Activated CD4-positive, alpha-beta T cell treated with anti-CD3 and anti-CD28 coated beads, Interleukin-2, amount 10 ng/mL, durations not matched to agents 24 days and 14 days (primary cell): ENCODE measurements at places on chromosomes 11 and 22. TPM values are rescaled to one million over a fixed set of nuclear protein-coding genes. Genes with fewer than 3 reads are reported as not detected.

CCDC73 gene
- not detected in 2 replicates for total RNA-seq

DNA sequence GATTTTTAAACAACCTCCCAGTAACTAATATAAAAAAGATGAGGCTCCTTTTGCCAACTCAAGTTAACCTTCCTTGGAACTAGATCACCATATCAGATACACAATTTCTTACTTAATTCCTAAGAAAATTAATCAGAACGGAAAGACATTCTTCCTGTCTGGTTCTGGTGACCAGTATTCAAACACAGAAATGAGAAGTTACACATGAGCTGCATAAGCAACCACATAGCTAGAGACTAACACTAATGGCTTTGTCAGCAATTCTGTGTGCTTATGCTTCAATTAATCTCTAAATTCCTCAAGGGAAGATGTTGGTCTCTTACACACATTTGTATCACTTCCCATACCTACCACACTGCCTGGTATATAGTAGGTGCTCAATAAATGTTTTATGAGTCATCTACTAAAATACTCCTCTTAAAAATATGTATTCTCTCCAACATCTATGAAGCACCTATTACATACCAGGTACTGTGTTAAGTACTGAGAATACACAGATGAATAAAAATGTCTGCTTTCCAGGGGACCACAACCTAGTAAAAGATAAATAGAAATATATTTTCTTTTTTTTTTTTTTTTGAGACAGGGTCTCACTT lies 54.5 kb downstream of the GAB2 start:
- DNase-seq: no peak

DNA sequence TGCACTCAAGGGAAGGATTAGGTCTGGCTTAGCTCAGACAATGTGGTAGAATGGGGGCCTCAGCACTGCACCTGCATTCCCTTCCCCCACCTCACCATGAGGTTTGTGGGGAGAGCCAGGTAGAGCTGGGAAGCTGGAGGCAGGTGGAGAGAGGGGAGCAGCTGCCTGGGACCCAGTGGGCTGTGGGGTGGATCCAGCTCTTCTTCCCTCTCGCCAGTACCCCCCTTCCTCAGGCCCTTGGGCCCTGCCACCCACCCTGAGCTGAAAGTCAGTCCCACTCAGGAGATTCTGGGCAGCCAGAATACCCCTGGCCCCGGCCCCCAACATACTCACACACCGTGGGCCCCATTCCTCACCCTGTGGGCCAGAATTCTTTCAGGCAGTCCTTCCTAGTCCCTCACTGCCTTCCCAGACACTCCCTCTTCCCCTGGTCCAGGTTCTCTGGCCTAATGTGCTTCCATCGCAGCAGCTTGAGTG lies 3.1 kb upstream of the POLD4 start:
- no peak for DNase-seq

GRCh38 chr11:64851831-64852351 lies 7.4 kb upstream of the CDC42BPG start:
- no peak for DNase-seq

- no peak for DNase-seq
These were observed 22.6 kb downstream of the TPBGL start for GRCh38 chr11:75262961-75263852.

PDGFB gene
- total RNA-seq: 2.2 and 2.3 TPM in 2 replicates

PAAF1 gene
- total RNA-seq: 26.7 and 28.6 TPM in 2 replicates

DNA sequence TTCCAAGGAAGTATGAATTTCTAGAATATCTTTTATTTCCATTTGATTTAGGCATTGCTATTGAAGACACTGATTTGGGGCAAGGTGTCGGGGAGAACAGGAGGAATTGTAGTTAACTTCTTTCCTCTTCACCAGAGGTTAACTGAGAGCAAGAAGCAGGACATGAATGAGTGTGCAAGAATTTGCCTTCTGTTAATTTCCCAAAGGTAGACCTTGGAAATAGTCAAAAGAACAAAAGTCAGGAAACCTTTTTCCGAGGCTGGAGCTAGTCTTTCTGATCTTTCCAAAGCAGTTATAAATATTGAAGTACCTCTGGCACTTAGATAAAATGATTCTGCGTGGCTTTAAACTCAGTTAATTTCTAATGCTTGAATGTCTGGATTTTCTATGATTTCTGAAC lies 66.9 kb downstream of the MTMR3 start:
- DNase-seq: no peak

GRCh38 chr11:126607776-126608541 lies 252.5 kb downstream of the ST3GAL4 start:
- no peak for DNase-seq

DNA sequence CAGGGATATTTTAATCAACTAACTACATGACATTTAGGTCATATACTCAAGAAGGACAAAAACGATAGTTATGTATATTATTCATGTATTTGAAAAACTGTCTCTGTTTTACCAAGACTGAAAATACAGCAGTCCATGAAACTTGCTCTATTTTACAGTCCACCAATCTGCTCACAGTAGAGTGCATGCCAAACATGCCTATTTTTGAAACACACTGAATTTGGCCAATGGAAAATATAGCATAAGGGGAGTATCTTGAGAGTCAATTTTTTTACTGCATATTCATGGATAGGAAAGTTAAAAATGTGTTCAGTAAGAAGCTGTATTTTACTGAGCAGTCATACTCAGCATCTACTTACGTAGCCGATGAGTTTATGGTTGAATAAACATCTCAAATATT lies 621.2 kb upstream of the CHORDC1 start:
- DNase-seq: no peak

PTPRJ gene
- total RNA-seq: 51.3 and 52.2 TPM in 2 replicates

PLEKHB1 gene
- total RNA-seq: 1.0 and 1.5 TPM in 2 replicates

GRCh38 chr11:134412203-134413042 lies at the start of gene B3GAT1:
TSS of gene B3GAT1 (minus strand) at chr11:134412242. CDS start at chr11:134387659, 24,583 bp downstream.
- peak; percentile 71 for DNase-seq

DNA sequence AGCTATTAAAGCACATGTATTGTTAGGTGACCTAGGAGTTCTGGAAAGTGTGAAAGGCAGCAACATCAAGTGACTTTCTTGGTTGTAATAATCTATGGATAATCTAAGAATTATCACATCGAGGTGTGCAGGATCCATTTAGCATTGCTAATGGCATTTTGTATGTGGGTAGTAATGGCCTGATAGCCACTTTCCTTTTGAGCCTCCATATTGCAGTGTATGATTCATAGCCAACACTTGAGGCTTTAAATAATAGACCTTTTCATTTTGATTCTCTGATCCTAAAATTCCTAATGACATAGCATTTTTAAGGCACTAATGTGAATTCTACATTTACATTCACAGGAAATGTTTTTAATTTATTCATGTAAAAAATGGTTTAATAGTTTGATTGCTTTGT lies 759.4 kb downstream of the NELL1 start:
- DNase-seq: no peak

FOSL1 gene
- 32.1 and 32.9 TPM in 2 replicates for total RNA-seq

DNA sequence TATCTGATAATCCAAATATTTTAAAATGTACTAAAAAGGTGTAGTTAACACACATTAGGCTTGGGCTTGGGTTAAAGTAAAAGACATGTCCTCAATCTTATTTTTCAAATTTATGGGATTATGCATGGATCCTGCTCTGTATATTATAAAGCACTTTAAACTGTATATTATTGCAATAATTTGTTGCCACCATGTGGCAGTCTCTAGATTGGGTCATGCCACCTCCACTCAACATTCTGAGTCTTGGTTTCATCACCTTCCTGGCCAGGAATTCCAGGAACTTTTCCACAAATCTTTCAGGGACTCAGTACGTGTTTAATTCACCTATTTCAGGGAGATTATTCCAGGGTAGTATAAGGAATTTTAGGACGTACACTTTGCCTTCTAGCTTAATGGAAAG lies 695.5 kb downstream of the FAM181B start:
- DNase-seq: no peak

GRCh38 chr11:119374632-119375336 lies 6.7 kb downstream of the USP2 start:
- DNase-seq: no peak

DNA sequence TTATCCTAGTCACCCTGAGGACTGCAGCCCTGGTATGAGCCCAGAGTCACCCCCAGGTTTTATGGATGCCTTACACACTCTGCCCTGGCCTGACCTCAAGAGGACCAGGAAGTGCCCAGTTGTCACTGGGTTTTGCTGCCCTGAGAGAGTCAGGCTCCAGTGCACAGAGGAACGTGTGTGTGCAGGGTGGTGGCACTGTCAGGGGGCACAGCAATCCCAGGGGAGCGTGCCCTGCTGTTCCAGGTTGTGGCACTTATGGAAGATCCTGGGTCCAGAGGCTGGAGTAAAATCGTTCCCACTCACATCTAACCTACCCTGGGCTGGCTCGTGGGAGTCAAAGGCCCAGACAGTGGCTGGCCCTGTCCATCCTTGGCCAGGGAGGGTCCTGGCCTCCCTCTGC lies 7.6 kb downstream of the APOBEC3A start:
- no peak for DNase-seq

TKFC gene
- total RNA-seq: 81.7 and 84.7 TPM in 2 replicates

- no peak for DNase-seq
These were observed 49.8 kb downstream of the OSBPL5 start for GRCh38 chr11:3115321-3115720.

GRCh38 chr11:6062691-6063358 lies 32.3 kb upstream of the OR56A1 start:
- no peak for DNase-seq

TAGLN gene
- total RNA-seq: 2.7 and 3.8 TPM in 2 replicates

DNA sequence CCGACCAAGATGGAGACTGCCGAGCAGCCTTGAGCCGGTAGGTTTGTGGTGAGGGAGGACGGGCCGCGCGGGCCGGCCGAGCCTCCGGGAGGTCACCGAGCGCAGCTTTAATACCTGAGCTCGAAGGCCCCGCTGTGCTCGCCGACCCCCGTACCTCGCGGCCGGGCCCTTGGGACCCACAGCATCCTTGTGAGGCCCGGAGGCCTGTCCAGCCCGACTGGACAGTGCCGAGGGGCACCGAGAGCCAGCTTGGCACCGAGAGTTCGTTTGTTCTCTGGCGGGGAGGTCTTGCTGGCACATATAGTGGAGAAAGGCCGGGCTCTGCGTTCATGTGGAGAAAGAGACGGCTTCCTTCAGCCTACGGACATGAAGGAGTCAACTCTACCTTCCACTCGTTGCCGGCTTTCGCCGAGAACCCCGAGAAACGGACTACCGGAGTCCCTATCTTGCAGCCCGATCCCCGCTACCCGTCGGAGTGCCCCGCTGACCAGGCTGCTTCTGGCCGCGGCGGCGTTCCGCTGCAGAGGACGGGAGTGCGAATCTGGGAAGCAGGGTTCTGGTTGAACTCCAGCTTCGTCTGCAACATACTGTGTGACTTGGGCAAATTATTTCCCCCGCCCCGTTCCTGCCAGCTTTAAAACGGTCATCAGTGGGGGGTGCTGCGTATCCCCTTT lies 349 bp downstream of the TSSC4 start:
- DNase-seq: no peak

GRCh38 chr22:40310768-40311120 lies 35.6 kb upstream of the ADSL start:
- DNase-seq: no peak

DNA sequence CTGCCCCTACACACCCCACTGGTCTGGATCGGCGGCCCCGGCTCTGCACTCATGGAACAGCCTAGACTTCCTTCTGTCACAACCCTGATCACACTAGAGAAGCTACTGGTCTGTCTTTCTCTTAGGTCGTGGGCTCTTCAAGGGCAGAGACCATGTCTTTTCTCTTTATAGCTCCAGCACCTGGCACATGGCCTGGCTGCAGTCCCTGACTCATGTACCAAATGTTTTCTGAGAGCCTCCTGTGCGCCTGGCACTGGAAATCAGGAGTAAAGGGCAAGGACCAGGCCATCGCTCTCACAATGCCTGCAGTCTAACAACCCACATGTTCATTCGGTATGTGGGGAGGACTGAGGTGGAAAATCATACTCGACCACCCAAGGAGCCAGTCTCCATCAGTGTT lies 7.5 kb downstream of the ASCC2 start:
- no peak for DNase-seq

CRYBB3 gene
- 0.49 TPM in 1 of 2 replicates, not detected in the other for total RNA-seq

DNA sequence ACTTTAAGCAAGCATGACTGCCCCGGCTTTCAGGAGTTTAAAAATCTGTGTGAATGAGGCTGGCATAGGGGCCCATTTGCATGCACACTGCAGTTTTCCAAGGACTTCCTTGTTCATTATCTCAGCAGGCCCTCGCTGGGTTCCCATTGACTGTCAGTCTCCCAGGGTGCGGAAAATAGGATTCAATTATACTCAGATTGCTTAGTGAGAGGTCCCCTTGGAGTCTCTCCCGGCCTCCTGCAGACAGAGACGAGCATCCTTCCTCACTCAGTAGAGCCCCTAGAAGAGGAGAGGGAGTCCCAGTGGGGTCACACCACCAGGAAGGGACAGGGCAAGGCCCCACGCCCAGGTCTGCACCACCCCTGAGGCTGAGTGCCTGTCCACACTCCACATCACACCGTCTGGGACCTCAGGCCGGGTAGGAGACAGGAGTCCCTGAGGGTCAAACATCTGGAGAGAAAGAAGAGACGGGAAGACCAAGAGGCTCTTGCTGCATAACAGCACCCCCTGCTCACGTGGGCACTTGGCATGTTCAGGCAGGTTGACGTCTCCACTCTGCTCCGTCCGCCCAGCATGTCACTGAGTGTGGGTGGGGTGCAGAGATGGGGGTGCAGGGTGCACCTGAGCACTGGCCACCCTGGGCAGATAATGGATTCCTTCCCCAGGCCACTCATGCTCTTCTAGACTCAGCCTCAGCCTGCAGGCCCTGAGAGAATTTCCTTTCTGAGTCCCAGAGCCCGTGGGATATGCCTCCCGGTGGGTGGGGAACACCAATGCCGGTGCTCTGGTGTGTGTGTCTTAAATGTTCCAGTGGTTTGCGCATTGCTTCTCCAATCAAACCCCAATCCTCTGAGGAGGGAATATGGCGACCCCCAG lies 58.8 kb downstream of the MCM5 start:
- DNase-seq: no peak

- DNase-seq: no peak
These were observed 61.3 kb upstream of the NARS2 start for GRCh38 chr11:78635814-78636506.

DNA sequence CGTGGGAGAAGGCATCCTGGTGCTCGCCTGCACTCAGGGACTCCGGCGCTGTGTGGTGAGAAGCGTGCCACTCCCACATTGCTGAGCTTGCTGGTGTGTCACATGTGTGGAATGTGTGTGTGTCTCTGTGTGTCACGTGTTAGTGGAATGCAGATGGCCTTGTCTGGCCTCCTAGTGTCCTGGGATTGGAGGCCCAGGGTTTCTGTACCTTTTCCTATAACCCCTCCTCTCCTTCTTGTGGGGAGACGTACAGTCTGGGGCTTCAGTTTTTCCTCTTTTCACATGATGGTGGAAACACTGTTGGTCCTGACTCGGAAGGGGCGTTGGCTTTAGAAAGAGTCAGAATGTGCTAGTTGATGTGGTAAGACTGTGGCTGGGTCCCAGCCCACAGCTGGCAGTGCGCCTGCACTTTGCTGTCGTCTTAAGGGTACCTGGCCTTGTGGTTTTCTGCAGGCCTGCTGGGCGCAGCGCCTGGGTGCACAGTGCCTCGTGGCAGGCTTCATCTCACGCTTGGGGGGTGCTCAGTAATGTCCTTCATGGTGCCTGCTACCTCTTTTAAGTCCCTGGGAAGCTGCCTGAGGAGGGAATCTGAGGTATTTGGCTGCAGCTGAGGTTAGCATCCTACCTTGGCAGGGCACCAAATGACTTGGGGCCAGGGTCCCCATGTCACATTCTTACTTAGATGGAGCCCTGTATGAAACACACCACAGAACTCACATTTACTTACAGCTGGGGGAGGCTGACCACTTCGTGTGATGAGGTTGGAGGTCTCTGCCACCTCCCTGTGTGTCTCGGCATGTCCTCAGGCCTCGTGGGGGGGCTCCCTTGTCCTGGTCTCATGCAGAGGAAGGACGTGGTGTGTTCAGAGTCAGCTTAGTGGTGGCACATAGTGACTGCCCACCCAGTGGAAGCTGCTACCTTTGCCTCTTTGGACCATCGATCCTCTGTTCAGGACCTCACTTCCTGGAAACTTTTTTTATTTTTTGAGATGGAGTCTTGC lies 61.9 kb downstream of the MED15 start:
- peak; percentile 93 for DNase-seq
